RKO (cell line): ENCODE measurements at places on chromosomes 7 and 10.

- no peak for DNase-seq
These were observed 223.2 kb downstream of the PTPRN2 start for GRCh38 chr7:158364451-158364850.

- no peak for DNase-seq
These were observed 732.6 kb downstream of the CCSER2 start for GRCh38 chr10:85060944-85061343.

GRCh38 chr10:6020826-6021225 lies 41.3 kb downstream of the IL2RA start:
- DNase-seq: no peak

DNA sequence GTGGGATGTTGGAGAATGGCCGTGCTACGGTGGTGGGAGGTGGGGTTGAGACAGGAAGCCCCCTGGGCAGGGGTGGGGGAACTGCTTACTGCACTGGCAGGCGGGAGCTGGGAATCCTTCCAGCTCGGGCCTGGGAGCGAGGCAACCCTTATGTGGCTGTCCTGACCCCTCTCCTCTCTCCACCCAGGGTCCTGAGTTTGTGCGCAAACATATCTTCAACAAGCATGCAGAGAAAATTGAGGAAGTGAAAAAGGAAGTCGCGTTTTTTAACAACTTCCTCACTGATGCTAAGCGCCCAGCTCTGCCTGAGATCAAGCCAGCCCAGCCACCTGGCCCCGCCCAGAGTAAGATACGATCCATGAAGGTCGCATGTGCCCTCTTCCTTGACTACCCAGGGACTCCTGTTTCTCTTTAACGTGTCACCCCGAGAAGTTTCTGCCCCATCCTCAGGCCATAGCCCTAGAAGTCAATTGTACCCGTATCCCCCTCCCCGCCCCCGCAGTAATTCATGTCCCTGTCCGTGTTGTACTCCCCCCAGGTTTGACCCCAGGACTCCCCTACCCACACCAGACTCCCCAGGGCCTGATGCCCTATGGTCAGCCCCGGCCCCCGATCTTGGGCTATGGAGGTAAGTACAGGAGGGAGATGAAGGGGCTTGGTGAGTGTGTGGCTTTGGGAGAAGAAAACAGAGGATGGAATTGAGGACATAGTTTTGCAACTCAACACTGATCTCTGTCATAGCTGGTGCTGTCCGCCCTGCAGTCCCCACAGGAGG lies 1.8 kb downstream of the UFSP1 start:
- no peak for DNase-seq

- no peak for DNase-seq
These were observed 5.3 kb downstream of the ARPC1A start for GRCh38 chr7:99331002-99331401.

- DNase-seq: no peak
These were observed 22.6 kb upstream of the CROT start for GRCh38 chr7:87322912-87323311.

DNA sequence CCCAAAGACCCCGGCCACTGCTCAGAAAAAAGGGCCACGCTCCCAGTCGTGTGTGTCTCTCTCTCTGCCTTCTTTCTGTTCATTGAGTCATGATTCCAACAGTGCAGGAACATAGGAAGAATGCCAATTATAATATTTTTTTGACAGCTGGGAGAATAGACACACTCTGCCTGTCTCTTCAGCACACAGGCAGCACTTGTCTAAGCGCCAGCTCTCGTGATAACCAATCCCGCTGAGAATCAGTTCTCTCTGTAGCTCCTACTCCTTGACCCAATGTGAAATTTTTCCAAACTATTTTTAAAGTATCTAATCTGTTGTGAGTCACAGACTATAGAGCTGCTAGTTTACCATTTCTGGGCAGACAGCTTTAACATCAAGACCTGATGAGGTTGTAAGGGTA lies 145.7 kb upstream of the RHEB start:
- DNase-seq: no peak

- no peak for DNase-seq
These were observed 100.5 kb downstream of the CXCL12 start for GRCh38 chr10:44284198-44285084.

DNA sequence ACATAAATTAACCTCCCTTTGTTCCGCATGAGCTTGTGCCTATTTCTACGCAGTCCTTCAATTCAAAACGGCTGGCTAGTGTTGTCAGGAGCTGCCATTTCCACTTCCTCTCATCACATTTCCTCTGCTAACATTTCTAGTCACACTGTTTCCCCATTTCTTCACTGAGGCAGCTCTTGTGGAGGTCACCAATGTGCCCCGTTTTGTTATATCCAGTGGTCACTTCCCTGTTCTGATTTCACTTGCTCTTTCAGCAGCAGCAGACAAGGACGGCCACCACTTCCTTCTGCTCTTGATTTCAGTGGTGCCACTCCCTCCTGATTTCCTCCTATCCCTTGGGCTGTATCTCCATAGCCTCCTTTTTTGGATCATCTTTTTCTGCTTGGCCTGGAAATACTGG lies 64.8 kb upstream of the SEC61G start:
- DNase-seq: no peak

DNA sequence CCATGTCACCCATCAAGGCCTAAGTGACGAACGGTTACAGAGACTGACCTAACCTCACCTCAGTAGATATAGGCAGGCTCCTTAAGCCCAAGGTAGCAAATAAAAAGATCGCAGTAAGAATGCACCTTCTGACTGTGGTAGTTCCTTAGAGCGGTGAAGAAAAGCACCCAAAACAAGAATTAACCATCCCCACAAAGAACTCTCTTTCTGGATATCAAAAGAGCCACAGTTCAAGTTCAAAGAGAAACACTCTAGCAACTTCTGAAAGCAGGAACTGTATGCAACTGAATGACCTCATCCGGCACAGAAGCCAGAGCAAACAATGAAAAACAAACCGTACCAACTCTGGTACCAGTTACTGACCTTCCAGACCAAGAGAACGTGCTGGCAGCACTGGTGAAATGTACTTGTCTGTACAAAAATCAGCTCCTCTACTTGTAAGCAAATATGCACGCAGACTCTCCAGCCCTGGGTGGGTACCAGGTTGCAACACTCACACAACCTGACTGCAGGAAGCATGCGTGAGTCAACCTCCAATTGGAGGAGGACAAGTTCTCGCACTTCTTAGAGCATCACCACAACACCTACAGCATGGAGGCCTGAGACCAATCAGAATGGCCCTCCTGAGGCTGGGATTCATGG lies 202.7 kb downstream of the FAM107B start:
- DNase-seq: no peak

DNA sequence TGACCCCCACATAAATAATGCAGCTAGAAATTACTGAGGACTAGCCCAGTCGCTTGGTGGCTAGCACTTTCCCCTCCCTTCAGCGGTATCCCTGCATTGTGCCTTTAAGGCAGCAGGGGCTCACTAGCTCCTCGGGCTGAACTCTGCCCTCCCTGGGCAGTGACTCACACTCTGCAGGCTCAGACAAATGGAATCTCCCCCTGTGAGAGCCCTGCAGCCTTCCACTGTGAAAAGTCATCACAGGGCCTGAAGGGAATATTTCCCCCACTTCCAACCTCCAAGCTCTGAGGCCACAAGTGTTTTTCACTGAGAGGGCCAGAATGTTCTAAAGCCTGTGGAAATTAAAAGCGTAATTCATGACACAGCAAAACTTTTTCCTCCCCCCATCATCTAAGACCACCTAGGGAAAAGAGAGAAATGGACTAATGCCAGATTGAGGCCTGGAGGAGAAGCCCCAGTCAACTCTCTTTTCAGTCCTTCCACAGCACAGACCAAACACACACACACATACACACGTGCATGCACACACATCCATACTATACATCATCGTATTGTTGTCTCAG lies 93.6 kb upstream of the COL1A2 start:
- DNase-seq: peak; percentile 91

DNA sequence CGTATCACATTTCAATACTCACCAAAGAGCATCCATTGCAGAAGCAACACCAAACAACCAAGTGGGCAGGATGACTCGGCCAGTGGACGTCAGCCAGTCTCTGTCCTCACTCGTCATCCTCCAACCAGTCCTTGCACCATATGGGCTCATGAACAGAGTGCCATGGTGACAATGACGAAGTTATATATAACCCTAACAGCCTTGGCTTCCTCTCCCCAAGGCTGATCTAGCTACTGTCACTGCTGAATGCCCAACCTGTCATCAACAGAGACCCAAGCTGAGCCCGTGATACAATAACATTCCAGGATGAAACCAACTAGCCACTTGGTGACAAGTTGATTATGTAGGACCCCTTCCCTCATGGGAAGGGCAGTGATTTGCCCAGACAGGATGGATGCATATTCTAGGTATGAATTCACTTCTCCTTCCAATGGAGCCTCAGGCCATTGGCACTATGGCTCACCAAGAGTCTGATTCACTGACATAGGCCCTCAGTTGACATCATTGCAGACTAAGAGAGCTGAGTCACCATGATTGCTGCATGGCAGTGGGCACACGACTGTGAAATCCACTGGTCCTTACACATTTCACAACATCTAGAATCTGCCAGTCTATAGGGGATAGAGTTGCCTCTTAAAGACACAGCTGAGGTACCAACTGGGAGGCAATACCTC lies 26.3 kb upstream of the PPIF start:
- peak; percentile 84 for DNase-seq

DNA sequence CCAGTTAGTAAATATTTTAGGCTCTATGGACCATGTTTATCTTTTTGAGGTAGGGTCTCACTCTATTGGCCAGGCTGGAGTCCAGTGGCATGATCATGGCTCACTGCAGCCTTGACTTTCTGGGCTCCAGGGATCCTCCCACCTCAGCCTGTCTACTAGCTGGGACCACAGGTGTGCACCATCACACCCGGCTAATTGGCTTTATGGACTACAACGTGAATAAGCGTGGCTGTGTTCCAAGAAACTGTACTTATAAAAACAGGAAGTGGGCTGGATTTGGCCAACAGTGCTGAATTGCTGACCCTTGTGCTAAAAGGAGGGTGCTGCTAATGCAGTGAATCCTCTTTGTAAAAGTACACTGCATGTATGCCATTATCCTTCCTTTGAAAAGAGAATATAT lies 111.7 kb upstream of the CDK13 start:
- DNase-seq: peak; percentile 25

- no peak for DNase-seq
These were observed 10.3 kb downstream of the TYW1 start for GRCh38 chr7:67006965-67007364.

DNA sequence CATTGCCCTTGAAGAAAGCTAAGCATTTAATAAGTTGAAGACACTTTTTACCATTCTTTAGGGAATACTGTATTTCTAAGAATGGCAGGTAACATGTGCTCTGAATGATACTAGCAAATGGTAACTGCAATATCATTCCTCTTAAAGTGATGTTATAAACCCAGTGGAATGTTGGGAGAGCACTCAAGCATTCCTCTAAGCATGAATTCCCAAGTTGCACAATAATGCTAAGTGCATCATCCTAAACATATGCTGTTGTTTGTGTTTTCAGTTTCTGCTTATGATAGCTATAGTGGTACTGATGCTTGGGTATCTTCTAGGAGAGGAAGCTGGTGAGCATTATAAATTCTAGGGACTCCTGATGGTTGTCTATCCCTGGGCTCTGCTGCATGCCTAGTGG lies 673.9 kb downstream of the PHTF2 start:
- no peak for DNase-seq

DNA sequence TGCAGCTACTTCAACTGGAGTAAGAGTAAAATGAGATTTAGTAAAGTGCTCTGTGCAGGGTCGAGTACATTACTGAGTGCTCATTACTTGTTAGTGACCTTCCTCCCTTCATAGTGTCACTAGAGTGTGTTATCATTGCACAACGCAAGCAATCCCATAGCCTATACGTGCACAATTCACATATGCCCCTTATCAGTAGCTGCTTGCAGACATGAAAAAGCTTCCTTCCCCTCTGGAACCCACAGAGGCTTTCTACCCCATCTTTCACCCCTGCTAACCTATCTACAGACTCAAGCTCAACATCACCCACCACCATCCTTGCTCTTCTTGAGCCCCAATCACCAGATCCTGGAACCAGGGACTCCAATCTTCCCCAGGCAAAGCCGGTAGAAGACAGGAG lies 59.3 kb downstream of the C7orf25 start:
- no peak for DNase-seq

- no peak for DNase-seq
These were observed 155.4 kb downstream of the NRP1 start for GRCh38 chr10:33179067-33179466.

DNA sequence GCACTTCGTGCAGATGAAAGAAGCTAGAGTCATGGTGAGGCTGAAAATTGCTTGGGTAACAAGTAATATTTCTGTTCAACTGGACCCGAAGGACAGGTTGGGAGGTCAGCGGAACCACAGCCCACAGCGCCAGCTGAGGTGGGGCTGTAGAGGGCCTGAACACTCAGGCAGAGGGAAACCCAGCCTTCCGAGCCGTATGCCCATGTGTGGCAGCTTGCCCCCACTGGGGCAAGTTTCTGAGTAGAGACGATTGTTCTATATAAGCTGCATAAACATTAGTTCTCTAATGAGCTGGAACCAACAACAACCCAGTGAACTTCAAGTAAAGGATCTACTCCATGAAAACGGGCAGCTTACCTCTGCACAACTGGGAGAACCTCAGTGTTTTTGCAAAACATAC lies 58.4 kb upstream of the TNS3 start:
- no peak for DNase-seq

DNA sequence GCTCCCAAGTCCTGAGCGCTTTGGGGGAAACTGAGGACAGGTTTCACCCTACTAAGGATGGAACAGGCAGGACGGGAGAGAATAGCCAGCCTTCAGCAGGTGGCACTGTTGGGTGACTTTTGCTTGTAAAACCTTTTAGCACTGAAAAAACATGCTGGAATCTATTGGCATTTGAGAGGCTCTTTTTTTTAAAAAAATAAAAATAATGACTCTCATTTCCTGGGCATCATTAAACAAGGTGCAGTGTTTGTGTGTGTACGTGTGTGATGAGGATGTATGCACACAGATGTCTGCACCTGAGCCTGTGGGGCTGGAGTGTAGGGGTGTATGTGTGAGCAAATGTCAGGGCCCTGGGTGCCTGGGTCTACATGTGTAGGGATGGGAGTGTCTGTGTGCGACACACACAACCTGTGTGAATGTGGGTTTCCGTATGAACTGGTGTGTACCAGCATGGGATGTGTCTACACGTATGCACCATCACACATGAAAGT lies 177.9 kb downstream of the RPS24 start:
- no peak for DNase-seq

DNA sequence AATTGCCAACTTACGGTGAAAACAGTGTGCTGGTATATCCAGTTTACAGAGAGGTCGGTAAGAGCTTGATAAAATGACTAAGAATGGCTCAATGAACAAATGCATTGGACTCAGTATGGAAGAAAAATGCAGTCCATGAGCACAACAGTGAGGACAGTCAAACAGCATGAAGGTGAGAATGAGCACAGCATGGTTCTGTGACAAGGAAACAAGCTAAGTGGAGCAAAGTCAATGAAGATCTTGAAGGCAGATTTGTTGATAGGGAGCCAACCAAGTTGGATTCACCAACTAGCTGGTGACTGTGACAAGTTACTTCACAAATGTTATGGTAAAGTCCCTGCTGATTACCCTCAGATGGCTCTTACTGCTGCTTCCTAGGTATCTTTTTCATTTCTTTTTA lies 75.9 kb downstream of the SHOC2 start:
- DNase-seq: no peak
